ENCODE measurements at places on chromosomes 3 and 15.

- no peak for DNase-seq
Observed at GRCh38 chr15:92638709-92639365, 16.7 kb downstream of the FAM174B start.

- DNase-seq, result peak; percentile 28
Observed at GRCh38 chr15:73052653-73053397, 562 bp downstream of the NEO1 start.

DNA sequence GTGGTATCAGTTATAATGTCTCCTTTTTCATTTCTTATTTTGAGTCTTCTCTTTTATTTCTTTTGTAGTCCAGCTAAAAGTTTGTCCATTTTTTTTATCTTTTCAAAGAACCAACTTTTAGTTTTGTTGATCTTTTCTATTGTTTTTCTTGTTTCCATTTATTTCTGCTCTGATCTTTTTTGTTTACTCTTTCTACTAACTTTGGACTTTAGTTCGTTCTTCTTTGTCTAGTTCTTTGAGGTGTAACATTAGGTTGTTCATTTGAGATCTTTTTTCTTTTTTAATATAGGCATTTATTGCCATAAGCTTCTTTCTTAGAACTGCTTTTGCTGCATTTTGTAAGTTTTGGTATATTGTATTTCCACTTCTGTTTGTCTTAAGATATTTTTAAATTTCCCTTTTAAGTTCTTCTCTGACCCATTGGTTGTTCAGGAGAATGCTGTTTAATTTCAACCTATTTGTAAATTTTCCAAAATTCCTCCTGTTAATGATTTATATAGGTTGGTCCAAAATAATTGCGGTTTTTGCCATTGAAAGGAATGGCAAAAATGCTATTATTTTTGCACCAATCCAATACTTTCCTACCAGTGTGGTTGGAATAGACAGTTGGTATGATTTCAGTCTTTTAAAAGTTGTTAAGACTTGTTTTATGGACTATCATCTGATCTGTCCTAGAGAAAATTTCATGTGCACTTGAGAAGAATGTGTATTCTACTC lies 51.2 kb downstream of the KAT2B start:
- DNase-seq, result no peak

- DNase-seq, result no peak
Observed at GRCh38 chr3:145159640-145160039, 1001.3 kb downstream of the PLOD2 start.

DNA sequence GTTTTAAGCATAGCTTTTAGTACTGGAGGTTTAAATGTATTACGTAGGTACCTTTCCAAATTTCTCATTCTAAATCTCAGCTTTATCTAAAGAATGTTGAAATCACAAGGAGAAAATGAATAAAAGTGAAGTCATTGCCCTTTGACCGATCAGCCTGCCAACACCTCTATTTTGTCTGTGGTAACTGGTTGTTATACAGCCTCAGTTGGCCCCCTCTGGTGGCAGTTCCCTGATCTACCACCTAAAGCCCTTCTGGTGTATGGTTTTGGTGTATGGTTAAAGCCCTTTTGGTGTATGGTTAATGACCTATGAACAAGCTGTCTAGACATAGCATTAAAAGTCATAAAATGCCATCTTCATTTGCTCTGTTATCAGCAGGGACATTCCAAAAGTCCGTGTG lies 378.2 kb upstream of the AZI2 start:
- peak; percentile 12 for DNase-seq

GRCh38 chr15:101027920-101028319 lies 108.8 kb downstream of the LRRK1 start:
- no peak for DNase-seq

DNA sequence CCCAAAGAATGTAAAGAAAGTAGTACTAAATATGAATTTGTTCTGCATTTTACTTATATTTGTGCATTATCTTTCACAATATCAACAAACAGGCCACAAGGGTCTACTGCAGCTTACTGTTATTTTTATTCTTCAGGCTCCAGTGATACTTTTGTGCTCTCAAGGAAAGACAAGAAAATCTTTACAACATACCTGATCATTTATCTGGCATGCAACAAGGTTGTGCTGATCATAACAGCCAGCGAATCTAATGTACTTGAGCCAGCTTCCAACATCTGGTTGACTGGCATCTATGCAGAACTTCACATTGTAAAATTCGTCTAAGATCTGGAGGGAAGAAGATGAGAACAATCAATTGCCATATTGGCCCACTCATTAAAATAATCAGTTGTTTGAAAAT lies 520.0 kb downstream of the MECOM start:
- DNase-seq, result no peak

DNA sequence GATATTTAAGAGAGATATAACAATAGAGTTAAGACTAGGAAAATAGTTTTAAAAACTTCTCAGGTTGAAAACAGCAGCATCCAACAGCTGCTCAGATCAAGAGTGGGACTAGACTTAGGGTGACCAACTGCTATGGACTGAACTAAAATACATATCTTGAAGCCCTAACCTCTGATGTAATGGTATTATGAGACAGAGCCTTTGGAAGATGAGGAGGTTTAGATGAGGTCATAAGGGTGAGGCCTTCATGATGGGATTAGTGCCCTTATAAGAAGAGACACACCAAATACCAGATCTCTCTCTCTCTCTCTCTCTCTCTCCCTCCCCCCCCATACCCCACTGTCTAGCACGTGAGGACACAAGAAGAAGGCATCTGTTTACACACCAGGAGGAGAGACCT lies 37.4 kb upstream of the GALNT15 start:
- DNase-seq, result no peak

- DNase-seq, result no peak
Observed at GRCh38 chr3:67620869-67621268, 33.5 kb downstream of the SUCLG2 start.

- DNase-seq, result peak; percentile 88
Observed at GRCh38 chr3:99753268-99753975, 64.2 kb upstream of the CMSS1 start.

DNA sequence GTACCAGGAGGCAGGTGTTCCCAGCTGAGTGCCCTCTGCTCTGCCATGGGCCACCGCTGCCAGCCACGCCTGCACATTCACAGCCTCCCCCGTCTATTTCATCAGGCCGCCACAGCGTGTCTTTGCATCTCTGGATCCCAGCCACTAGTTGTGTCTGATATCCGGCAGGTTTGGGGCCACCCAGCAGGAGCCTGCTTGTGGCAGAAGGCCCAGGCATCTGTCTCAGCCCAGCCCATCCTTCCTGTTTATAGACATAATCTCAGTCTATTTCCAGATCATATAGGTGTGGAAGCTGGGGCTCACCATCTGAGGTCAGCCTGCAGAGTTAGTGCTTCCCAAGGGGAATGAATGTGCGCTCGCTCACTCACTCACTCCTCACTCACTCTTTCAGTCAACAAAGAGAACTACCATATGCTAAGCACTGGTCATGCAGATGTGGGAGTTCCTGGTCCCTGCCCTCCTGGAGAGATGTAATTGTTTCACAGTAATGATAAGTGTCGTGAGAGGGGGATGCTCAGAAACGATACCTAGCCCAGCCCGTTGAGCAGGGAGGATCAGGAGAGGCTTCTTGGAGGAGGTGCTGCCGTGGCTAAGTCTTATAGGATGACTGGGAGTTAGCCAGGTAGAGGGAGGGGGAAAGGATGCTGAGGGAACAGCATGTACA lies 60.6 kb downstream of the FGD5 start:
- peak; percentile 32 for DNase-seq

- no peak for DNase-seq
Observed at GRCh38 chr3:64888840-64889392, 201.1 kb upstream of the ADAMTS9 start.
